ENCODE measurements at places on chromosomes 11 and 22. TPM values are rescaled to one million over a fixed set of nuclear protein-coding genes. Genes with fewer than 3 reads are reported as not detected.

DNA sequence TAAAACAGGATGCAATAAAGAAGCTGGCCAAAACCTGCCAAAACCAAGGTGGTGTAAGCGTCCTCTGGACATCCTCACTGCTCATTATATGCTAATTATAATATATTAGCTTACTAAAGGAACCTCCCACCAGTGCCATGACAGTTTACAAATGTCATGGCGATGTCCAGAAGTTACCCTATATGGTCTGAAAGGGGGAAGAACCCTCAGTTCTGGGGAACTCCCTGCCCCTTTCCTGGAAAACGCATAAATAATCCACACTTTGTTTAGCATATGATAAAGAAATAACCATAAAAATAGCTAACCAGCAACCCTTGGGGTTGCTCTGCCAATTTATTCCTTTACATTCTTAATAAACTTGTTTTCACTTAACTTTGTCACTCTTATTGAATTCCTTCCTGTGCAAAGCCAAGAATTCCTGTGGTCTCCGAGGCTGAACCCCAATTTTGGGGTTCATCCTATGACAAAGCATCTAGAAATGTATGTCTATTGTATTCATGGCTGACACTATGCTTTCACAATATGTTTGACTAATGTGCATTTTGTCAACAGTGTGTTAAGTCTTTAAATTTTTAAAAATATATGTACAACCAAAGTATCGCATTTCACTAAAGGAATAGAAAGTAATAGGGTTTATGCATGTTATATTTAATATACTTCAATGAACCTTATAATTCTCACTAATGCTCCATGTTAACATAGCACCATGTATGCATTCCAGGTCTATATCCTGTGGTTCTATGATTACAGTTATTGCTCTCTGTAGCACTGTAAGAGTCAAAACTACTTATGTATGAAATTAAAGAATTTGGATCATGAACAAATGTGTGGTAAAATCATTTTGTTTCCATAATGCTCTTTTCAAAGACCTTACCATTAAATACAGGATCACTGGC lies 25.1 kb downstream of the LGR4 start:
- DNase-seq: no peak

GRCh38 chr11:2577031-2577990 lies 122.5 kb downstream of the KCNQ1OT1 start:
- no peak for DNase-seq

- no peak for DNase-seq
Measured at GRCh38 chr11:47253660-47254059, 4.1 kb upstream of the NR1H3 start.

Gene SMC1B
- total RNA-seq: 0.10 TPM

Gene GAB4
- total RNA-seq: not detected

DNA sequence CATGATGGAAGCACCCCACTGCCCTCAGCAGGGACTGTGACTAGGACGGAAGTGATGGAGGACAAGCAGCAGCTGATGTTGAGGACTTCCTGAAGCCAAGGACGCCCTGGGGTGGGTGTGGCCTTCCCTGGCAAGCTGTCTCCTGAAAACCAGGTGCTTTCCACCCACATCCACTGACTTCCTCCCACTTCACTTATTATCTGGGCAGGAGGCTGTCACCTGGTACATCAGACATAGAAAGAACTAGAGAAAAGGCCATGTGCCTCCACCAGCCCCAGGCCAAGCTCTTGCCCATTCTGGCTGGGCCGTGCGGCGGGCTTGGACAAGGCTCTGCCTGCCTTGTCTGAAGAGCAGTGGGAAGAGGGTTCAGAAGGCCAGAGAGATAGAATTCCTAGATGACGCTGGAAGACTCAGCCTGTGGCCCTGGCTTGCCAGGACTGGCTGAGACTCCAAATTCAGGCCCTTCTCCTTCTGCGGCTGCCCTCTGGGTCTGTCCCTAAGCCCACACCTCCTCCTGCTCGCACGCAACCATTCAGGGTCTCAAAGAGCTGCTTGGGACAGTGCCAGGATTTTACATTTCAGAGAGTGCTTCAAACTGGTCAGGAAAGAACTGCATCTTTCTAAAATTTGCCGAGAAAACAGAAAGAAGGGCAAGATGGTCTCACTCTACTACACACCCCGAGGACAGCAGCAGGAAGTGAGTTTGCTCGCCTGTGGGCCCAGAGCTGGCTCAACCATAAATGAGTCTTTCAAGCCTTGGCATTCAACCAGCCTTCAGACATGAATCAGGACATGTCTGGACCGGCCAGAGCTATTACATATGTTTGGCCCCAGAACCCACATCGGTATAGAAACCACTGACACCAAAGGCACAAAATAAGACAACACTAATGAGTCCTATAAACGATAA lies 13.3 kb downstream of the ARHGAP1 start:
- DNase-seq: no peak

DNA sequence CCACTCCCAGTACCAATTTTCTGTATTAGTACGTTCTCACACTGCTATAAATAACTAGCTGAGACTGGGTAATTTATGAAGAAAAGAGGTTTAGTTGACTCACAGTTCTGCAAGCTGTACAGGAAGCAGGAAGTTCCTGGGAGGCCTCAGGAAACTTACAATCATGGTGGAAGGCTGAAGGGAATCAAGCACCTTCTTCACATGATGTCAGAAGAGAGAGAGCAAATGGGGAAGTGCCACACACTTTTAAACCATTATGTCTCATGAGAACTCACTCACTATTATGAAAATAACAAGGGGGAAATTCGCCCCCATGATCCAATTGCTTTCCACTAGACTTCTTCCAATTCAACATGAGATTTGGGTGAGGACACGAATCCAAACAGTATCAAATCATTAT lies 271.4 kb downstream of the ETS1 start:
- no peak for DNase-seq

- DNase-seq: no peak
Measured at GRCh38 chr11:79691445-79691844, 250.6 kb upstream of the TENM4 start.

GRCh38 chr11:82960779-82961143 lies 59.2 kb downstream of the DDIAS start:
- no peak for DNase-seq

Gene OR51B4
- total RNA-seq: not detected

Gene MS4A14
- total RNA-seq: not detected

DNA sequence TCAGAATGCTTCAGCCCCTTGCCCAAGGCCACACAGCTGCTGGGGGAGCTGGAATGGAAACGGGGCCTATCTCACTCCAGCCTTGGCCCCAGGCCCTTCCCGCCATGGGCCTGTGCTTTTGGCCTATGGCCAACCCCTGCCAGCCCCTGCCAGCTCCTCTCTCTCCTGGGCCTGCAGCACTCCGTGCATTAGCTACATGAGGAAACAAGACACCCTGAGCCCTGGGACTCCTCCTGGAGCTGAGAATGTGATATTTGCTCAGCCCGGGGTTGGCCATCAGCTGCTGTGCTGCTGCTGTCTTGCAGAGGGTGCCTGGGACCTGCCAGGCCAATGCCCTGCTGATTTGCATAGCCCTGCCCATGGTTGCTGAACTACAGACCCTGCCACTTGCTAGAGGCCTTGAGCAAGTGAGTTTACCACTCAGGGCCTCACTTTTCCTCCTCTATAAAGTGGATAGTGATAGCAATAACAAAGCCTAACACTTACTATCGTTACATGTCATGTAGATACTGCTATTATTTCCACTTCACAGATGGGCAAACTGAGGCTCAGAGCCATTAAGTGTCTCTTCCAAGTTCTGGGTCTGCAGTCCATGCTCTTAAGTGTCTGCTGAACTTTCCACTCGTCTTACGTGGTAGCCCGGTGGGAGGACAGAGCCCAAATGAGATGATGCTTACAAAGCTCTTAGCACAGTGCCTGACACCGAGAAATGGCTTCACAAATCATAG lies 99.6 kb downstream of the KIAA1671 start:
- no peak for DNase-seq

Gene SCGB1D2
- 0.85 TPM for total RNA-seq

DNA sequence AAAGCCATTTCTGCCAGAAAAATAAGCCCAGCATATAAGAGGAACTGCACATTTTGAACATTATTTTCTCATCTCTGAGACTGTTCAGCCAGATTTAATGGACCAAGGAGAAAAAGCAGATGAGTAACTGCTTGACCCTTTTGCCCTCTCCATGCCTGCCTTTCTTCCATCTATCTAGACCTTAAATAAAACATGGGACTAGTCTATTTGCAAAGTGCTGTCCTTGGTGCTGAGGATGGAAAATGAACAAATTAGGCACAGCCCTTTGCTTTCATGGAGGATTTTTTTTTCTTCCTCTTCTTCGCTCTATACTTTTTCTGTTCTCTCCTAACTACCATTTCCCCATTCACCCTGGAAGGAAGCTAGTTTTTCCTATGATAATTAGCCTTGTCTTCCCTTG lies 361.3 kb downstream of the GRM5 start:
- no peak for DNase-seq

DNA sequence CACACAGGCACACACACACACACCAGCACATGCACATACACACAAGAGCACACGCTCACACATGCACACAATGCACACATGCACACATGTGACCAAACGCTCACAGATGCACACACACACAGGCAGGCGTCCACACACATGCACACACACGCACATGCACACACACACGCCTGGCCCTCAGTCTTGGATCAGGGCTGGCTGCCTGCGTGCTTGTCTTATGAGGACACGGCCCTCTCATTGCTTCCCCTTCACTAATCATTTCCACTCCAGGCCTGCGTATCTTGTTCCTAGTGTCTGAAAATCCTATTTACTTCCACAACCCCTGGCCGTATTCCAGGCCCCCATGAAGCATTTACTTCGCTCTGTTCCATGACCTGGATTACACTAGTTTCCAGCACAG lies 740.5 kb downstream of the BRD1 start:
- DNase-seq: no peak

Gene PLA2G6
- total RNA-seq: 16.2 TPM

GRCh38 chr11:2126520-2127085 lies 12.6 kb downstream of the IGF2 start:
- DNase-seq: no peak

GRCh38 chr22:26735019-26735409 lies 77.6 kb downstream of the MIAT start:
- no peak for DNase-seq

GRCh38 chr22:35274154-35274871 lies 17.0 kb downstream of the HMGXB4 start:
- no peak for DNase-seq

GRCh38 chr11:85525686-85526085 lies 101.5 kb downstream of the DLG2 start:
- no peak for DNase-seq

DNA sequence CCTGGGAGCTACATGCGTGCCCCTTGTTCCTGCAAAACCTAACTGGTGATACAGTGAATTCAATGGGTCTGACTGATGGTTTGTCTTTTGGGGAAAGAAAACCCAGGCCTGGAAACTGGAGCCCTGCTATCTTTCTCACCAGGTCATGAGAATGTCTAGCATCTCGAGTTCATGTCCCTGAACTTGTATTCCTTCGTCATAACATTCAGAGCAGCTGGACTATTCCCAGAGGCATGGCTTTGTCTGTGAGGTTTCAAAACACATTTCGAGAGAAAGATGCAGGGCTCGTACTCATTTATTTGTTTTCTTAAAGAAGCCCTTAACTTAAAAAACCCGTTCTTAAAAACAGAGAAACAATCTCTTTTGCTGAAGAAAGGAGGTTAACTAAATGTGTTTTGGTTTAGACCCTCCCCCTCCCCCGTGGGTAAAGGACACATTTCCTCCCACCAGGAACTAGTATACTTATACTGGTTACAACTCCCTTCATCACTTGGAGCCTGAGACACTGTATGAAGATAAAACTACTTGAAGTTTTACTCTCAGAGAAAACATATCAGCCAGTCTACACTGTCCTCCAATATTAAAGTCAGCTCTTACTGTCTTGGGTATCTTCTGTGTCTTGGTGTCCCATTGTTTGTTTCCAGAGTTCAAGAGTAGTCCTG lies 43.2 kb downstream of the ME3 start:
- DNase-seq: no peak

GRCh38 chr11:126601136-126601535 lies 245.7 kb downstream of the ST3GAL4 start:
- DNase-seq: no peak

- DNase-seq: no peak
Measured at GRCh38 chr11:75425422-75425821, 7.6 kb downstream of the KLHL35 start.

Gene MS4A6E
- not detected for total RNA-seq

Gene HEPN1
- total RNA-seq: not detected

Gene OR2AG2
- 0.18 TPM for total RNA-seq

- DNase-seq: no peak
Measured at GRCh38 chr22:46813816-46814597, 51.6 kb downstream of the TBC1D22A start.

- no peak for DNase-seq
Measured at GRCh38 chr11:60845338-60845737, 3.4 kb downstream of the CCDC86 start.

DNA sequence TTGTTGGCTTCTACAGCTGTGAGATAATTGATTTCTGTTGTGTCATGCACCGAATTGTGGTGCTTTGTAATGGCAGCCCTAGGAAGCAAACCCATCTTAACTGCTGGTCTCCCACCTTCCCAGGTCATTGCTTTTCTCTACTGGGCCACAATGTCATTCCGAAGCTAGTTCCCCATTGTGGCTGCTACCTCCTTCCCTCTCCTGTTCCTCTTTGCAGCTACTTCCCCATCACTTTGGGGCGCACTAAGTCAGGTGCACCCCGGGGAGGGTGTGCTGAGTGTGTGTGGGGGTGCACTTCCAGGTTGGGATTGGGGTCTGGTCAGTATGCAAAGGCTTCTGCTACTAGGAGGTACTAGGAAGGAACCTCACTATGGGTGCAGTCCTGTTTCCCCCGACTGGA lies 109.3 kb downstream of the ST3GAL4 start:
- no peak for DNase-seq

DNA sequence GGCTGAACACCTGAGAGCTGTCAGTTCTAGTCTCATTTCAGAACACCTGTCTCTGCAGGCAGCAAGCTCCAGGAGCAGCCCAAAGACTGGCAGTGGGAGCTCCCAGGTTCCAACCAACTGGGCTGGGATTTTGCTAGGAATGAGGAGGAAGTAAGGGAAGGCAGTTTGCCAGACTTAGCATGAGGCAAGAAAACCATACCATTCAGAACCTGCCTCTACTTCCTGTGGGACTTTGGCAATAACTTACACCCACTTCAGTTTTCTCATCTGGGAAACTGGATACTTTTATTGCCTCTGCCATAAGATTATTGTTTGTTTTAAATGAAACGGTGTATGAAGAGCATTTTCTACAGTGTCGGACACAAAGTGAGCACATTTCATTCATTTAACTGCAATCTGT lies 363.7 kb upstream of the ISX start:
- no peak for DNase-seq

Gene MMP12
- not detected for total RNA-seq

GRCh38 chr11:122685041-122685440 lies 29.5 kb downstream of the UBASH3B start:
- no peak for DNase-seq
